ENCODE measurements at places on chromosomes 12 and 14.

GRCh38 chr12:88433997-88434703, 146.1 kb downstream of the KITLG start:
- no peak for DNase-seq

GRCh38 chr14:54002653-54003052, 46.0 kb upstream of the BMP4 start:
- no peak for DNase-seq

GRCh38 chr12:12626471-12626870, 14.8 kb downstream of the CREBL2 start:
- no peak for DNase-seq

DNA sequence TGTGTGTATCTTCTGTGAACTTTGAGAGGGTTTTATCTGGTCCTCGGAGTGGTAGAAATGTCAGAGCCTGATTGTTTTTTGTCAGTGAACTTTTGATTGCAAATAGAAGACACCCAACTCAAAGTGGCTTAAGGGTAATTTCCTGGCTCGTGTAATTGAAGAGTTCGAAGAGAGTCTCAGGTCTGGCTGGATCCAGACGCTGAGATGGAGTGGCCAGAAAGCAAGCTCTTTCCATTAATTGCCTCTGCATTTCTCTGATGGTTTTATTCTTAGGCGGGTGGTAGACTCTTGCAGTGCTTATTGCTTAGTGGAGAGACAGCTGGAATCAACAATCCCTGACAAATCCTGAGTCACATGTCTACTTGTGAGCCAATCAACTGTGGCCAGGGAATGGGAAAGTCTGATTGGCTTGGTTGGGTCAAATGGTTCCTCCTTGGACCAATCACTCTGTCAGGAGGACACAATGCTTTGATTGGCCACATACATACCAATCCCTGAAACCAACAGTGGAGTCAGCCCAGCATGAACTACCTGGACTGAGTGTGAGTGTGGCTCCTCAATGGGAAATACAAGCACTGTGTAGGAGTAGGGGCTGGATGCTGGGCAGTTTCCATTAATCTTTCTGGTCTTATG, 330.5 kb downstream of the AACS start:
- DNase-seq: peak; percentile 15

- DNase-seq: no peak
These were observed 3.9 kb upstream of the HDAC7 start for GRCh38 chr12:47823422-47824086.

GRCh38 chr14:26761532-26761931, 163.7 kb upstream of the NOVA1 start:
- no peak for DNase-seq

DNA sequence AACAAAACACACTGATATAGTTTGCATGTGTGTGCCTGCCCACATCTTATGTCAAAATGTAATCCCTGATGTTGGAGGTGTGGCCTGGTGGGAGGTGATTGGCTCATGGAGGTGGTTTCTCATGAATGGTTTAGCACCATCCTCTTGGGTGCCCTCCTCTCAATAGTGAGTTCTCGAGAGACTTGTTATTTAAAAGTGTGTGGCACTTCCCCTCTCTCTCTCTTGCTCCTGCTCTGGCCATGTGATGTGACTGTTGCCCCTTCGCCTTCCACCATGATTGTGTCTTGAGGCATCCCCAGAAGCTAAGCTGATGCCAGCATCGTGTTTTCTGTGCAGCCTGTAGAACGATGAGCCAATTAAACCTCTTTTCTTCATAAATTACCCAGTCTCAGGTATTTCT, 454.1 kb upstream of the DCN start:
- no peak for DNase-seq

DNA sequence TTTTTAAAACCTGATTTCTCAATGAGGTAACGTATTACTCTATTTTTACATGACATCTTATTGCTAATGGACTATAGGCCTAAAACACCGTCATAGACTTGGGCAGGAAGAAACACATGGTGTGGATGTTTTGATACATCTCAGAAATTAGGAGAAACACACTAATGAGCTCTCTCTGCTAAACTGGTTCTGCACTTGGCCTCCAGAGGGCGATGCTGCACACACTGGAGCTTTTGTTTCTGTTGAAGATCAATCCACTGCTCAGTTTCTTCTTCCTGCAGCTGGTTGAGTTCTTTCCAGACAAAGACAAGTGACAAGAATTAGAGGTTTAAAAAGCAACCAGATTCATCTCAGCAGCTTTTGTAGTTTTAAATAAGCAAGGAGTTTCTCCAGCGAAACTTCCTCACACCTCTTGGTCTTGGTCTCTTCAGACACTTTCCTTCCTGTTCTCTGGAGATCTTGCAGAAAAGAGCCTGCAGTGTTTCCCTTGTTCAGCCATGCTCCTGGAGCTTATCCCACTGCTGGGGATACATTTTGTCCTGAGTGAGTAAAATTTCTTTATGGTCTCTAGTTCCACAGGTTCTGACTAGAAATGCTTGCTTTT, 178.5 kb upstream of the OR4E1 start:
- peak; percentile 37 for DNase-seq

DNA sequence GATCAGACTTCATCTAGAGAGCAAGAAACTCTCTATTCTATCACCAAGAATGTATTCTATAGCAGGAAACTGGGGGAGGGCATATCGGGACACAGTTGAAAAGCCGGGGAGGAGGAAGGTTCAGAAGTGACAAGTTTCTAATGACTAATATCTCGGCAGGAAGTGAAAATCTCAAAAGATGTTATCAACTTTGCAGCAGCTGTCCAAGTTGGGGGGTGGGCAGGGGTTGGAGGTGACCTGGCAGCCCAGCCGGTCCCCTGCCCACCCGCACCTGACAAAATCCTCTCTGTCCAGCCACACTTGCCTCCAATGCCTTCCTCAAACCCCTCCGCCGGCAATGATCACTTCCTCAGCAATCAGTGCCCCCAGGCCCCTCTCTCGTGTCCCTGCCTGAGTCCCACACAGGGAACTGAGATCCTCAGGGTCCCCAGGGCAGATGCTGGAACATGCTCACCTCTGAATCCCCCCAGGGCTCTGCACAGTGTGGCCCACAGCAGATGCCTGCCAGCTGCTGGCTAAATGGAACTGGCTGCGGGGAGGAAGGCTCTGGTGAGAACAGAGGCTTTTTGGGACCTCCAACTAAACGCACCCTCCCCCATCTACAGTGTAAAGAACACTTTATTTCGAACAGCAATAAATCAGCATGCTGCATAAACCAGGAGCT, 43.9 kb downstream of the CCDC88C start:
- peak; percentile 15 for DNase-seq

GRCh38 chr12:29754235-29755189, 29.2 kb downstream of the TMTC1 start:
- no peak for DNase-seq

All from RKO (cell line).